Aorta (tissue), 5 donors: ENCODE measurements at places on chromosomes 12 and 14. TPM values are rescaled to one million over a fixed set of nuclear protein-coding genes. Genes with fewer than 3 reads are reported as not detected.

DNA sequence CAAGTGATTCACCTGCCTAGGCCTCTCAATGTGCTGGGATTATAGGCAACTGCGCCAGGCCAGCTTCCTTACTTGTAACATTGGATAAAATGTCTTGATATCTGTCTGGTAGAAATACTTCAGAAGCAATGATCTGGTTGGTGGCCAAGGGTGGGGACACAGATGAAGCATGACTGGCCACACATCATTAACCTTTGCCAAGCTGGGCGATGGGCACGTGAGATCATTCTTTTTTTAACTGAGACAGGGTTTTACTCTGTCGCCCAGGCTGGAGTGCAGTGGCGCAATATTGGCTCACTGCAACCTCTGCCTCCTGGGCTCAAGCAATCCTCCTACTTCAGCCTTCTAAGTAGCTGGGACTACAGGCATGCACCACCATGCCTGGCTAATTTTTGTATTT is 31.1 kb downstream of the PLEKHH1 start:
- no peaks in the 10 kb centered on the region for H3K4me1 ChIP-seq
- no peaks in the 10 kb centered on the region for H3K36me3 ChIP-seq
- no peak overlapping the region for H3K27ac ChIP-seq
- no peak overlapping the region for H3K4me3 ChIP-seq
- DNase-seq: no peak

- H3K4me3 ChIP-seq: no peak overlapping the region
- no peaks in the 10 kb centered on the region for H3K36me3 ChIP-seq
- no peaks in the 10 kb centered on the region for H3K27me3 ChIP-seq
- DNase-seq: no peak
- no peak overlapping the region for H3K27ac ChIP-seq
These were observed 13.2 kb upstream of the COL2A1 start for GRCh38 chr12:48017496-48017895.

DNA sequence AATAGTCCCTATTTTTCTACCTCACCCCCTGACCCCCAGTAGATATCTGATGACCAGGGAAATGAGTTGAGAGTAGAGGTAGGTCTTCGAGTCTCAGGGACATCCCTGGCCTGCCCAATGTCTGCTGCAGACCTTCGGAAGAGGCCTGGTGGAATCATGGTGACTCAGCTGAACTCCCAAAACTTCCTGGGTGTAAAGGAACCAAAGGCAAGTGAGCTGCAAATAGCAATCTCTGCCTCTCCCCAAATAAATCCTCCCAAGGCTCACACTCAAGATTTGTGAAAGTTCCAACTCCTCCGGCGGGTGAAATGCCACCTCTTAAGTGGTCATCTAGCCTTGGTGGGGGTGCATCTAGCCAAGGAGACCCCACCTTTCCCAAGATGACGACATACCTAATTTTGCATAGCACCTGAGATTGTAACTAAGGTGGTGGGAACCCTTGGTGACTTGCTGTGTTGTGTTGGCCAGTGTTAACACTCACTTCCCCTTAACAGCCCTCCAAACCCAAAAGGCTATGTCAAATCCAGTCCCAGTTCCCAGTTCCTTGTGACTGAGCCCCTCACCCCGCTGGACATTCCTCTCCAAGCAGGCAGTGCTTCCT is 6.3 kb downstream of the ZFP36L1 start:
- H3K4me1 ChIP-seq: peaks cover 6% of the 10 kb centered on the region
- no peaks in the 10 kb centered on the region for H3K27me3 ChIP-seq
- no peaks in the 10 kb centered on the region for H3K36me3 ChIP-seq
- DNase-seq: no peak
- H3K27ac ChIP-seq: no peak overlapping the region

GRCh38 chr12:128853600-128854197 is 421 bp downstream of the GLT1D1 start:
- no peak for DNase-seq
- H3K27me3 ChIP-seq: no peaks in the 10 kb centered on the region
- no peaks in the 10 kb centered on the region for H3K36me3 ChIP-seq
- H3K4me1 ChIP-seq: no peaks in the 10 kb centered on the region

- H3K4me1 ChIP-seq: no peaks in the 10 kb centered on the region
- H3K4me3 ChIP-seq: no peak overlapping the region
- H3K27ac ChIP-seq: no peak overlapping the region
- DNase-seq: no peak
- no peaks in the 10 kb centered on the region for H3K27me3 ChIP-seq
These were observed 103.7 kb downstream of the DYRK2 start for GRCh38 chr12:67752226-67752732.

DNA sequence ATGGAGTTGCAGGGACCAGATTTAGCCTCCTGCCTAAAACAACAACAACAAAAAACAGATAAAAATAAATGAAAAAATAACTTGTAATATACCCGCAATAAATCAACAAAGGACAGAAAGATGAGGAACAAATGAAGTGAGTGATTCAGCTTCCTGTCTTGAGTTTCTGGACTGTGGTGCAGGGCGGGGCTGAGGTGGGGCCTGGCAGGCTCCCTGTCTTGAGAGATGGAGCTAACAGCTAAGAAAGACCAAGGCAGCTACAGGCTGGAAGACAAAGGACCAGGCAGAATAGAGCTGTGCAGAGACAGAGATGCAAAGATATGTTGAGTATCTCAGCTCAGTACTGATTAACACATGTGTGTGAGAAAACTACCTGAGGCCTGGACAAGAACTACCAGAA is 879.2 kb downstream of the AACS start:
- H3K4me3 ChIP-seq: no peak overlapping the region
- no peaks in the 10 kb centered on the region for H3K36me3 ChIP-seq

- H3K27me3 ChIP-seq: no peaks in the 10 kb centered on the region
- peak; percentile 54 for DNase-seq
- no peaks in the 10 kb centered on the region for H3K4me1 ChIP-seq
These were observed 644.2 kb downstream of the NOVA1 start for GRCh38 chr14:25953532-25954139.

- H3K36me3 ChIP-seq: no peaks in the 10 kb centered on the region
- no peaks in the 10 kb centered on the region for H3K27me3 ChIP-seq
- no peak overlapping the region for H3K4me3 ChIP-seq
- H3K4me1 ChIP-seq: no peaks in the 10 kb centered on the region
These were observed 4.0 kb downstream of the AHNAK2 start for GRCh38 chr14:104974146-104974541.

- H3K4me3 ChIP-seq: no peak overlapping the region
- no peaks in the 10 kb centered on the region for H3K36me3 ChIP-seq
- DNase-seq: no peak
- no peak overlapping the region for H3K27ac ChIP-seq
- H3K27me3 ChIP-seq: no peaks in the 10 kb centered on the region
These were observed 377.8 kb downstream of the FUT8 start for GRCh38 chr14:65790172-65790815.

GRCh38 chr12:452667-453210 is 7.0 kb upstream of the B4GALNT3 start:
- DNase-seq: peak; percentile 80
- H3K4me1 ChIP-seq: no peaks in the 10 kb centered on the region
- H3K36me3 ChIP-seq: no peaks in the 10 kb centered on the region
- H3K27me3 ChIP-seq: no peaks in the 10 kb centered on the region

- H3K27me3 ChIP-seq: no peaks in the 10 kb centered on the region
- H3K4me1 ChIP-seq: no peaks in the 10 kb centered on the region
- H3K27ac ChIP-seq: no peak overlapping the region
- H3K4me3 ChIP-seq: no peak overlapping the region
- no peak for DNase-seq
- H3K36me3 ChIP-seq: no peaks in the 10 kb centered on the region
These were observed 280.6 kb upstream of the PWP1 start for GRCh38 chr12:107404981-107405380.

DNA sequence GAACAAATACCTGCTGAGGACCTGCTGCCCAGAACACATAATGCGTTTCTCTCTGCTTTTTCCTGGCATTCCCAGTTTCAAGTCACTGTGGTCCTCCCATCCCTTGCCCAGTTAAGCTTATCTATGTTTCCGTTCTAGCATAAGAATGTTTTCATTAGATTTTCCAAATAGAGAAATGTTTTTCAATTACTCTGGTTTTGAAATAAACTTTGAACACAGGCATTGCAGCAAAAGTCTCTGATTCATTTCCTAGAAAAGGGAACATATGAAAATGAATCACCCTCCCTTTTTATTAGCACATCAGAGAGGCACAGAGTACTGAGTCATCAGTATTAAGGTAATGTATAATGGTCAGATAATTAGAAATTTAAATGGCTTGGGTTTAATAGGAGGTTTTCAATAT is 201.1 kb upstream of the TMEM260 start:
- no peaks in the 10 kb centered on the region for H3K36me3 ChIP-seq
- no peaks in the 10 kb centered on the region for H3K27me3 ChIP-seq
- no peak overlapping the region for H3K4me3 ChIP-seq
- H3K4me1 ChIP-seq: peaks cover 14% of the 10 kb centered on the region

- DNase-seq: no peak
- peaks cover 2% of the 10 kb centered on the region for H3K4me1 ChIP-seq
- no peaks in the 10 kb centered on the region for H3K36me3 ChIP-seq
- no peak overlapping the region for H3K27ac ChIP-seq
- no peaks in the 10 kb centered on the region for H3K27me3 ChIP-seq
- no peak overlapping the region for H3K4me3 ChIP-seq
These were observed 83.2 kb downstream of the SPPL3 start for GRCh38 chr12:120820884-120821510.

DNA sequence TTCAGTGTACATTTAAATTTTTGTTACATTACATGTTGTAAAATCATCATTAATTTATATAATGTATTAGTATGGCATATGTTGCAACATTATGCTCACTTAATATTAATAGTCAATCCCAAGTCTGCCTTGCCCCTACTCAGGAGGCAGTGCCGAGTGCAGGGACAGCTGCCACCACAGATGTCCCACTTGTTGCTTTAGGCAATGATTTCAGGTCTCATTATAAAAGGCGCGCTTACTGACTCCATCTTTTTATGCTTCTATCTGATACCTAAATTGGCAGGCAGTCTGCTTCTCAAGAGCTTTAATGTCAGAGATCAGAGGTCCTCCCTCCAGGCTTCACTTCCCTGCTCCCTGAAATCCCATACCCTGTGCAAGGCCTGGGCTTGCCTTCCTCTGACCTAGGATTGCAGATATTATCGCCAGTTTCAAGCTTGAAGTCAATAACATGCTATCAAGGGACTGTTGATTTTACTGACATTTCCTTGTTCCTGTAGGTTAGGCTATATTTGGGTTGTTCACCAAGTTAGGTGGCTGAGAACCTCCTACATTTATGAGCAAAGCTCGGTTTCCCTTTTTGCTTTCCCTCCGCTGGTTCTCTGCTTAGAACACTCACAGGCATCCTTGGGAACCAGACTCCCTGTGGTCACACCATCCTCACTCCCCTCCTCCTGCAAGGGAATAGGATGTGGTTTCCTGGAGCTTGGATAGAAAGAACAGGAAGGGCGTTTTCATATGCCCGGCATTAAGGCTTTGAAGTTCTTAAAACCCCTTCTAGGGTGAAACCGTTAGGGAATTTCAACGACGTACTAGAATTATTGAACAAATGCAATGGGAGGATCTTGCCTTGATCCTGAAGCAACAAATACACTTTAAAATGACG is 208.4 kb upstream of the FKBP4 start:
- H3K4me3 ChIP-seq: no peak overlapping the region
- no peaks in the 10 kb centered on the region for H3K4me1 ChIP-seq
- no peaks in the 10 kb centered on the region for H3K27me3 ChIP-seq
- peaks cover 3% of the 10 kb centered on the region for H3K36me3 ChIP-seq

GRCh38 chr12:64077922-64078321 is 144.2 kb downstream of the KICS2 start:
- no peaks in the 10 kb centered on the region for H3K36me3 ChIP-seq
- H3K27ac ChIP-seq: no peak overlapping the region
- no peaks in the 10 kb centered on the region for H3K27me3 ChIP-seq

DNA sequence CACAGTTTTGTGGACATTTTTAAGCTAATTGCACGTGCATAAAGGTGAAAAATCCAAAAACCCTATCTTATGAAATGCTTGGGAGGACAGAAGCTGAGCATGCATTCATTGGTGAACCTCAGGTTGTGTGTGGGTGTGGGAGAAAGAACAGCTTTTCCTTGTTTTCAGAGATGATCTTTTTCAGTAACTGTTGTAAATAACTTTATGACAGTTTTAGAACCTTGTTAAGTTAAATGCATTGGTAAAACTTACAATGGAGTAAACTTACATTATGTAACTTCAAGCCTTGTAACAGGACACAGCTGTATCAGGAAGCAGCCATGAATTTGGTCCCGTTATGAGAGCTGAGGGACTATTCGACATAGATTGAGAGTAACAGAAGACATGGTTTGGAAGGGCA is 587.4 kb downstream of the GALC start:
- DNase-seq: no peak
- H3K4me1 ChIP-seq: no peaks in the 10 kb centered on the region
- no peak overlapping the region for H3K4me3 ChIP-seq
- H3K27ac ChIP-seq: no peak overlapping the region
- H3K27me3 ChIP-seq: no peaks in the 10 kb centered on the region

DNA sequence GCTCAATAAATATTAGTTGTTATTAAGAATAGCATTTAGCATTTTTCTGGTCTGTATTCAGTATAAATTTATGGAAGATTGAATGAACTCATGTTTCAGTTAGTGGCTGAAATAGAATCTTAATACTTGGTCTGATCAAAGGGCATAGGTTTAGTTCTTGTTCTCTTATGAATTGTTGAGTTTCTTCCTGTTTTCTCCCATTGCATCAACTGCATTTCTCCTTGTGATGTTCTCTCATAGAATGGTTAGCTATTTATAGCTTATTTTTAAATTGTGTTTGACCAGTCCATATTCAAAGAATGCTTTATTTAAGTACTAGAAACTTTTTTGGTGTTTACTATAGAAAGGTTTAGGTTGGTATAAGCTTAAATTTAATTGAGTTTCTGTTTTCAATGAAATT is 29.8 kb downstream of the APAF1 start:
- no peaks in the 10 kb centered on the region for H3K27me3 ChIP-seq
- H3K4me1 ChIP-seq: no peaks in the 10 kb centered on the region
- DNase-seq: no peak
- no peak overlapping the region for H3K27ac ChIP-seq
- H3K36me3 ChIP-seq: peaks cover 6% of the 10 kb centered on the region

DNA sequence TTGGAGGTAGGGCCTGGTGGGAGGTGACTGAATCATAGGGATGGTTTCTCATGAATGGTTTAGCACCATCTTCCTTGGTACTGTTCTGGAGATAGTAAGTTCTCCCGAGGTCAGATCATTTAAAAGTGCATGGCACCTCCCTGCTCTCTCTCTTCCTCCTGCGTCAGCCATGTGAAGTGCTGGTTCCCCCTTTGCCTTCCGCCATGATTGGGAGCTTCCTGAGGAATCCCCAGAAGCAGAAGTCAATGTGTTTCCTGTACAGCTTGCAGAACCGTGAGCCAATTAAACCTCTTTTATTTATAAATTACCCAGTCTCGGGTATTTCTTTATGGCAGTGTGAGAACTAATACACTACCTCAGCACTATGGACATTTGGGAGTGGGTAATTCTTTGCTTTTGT is 4.8 kb upstream of the LGMN start:
- H3K4me1 ChIP-seq: no peaks in the 10 kb centered on the region
- no peak overlapping the region for H3K27ac ChIP-seq
- no peak overlapping the region for H3K4me3 ChIP-seq

REC8 gene
- 18.1 TPM for total RNA-seq

KCNH3 gene
- 1.7 TPM for total RNA-seq

C12orf54 gene
- total RNA-seq: 0.65 TPM

SMOC1 gene
- total RNA-seq: 5.6 TPM

SYNJ2BP gene
- 28.6 TPM for total RNA-seq

EIF2B1 gene
- total RNA-seq: 39.7 TPM

SPIC gene
- total RNA-seq: 0.33 TPM

GPR65 gene
- 2.8 TPM for total RNA-seq

KRT3 gene
- not detected for total RNA-seq

NUP107 gene
- 36.0 TPM for total RNA-seq

RFX4 gene
- total RNA-seq: not detected

CELA1 gene
- not detected for total RNA-seq

DIO2 gene
- 14.4 TPM for total RNA-seq

TEX52 gene
- not detected for total RNA-seq

KRT74 gene
- not detected for total RNA-seq

LMNTD1 gene
- not detected for total RNA-seq

LHX5 gene
- not detected for total RNA-seq
